ENCODE measurements at places on chromosomes 5 and 9.

DNA sequence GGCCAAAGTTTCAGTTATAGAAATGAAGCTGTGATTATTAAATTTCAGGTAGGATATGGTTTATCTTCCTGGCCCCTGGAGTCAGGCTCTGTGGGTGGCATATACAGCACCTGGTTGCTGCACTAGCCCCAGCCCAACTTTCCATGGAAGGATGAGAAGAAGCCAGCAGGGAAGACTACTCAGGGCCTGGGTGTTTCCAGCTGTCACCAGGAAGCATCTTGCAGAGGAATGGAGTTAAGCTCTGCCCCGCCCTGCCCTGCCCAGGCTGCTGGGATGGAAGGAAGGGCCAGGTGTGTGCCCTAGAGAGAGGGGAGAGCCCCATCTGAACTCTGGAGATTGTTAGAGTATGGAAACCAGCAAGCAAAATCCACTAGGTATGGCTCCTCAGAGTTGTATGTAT is 42.8 kb upstream of the FAT2 start:
- no peak for DNase-seq

GRCh38 chr5:54148067-54148845 is 162.1 kb downstream of the ARL15 start:
- no peak for DNase-seq

GRCh38 chr5:154371687-154372086 is 74.1 kb upstream of the SAP30L start:
- no peak for DNase-seq

DNA sequence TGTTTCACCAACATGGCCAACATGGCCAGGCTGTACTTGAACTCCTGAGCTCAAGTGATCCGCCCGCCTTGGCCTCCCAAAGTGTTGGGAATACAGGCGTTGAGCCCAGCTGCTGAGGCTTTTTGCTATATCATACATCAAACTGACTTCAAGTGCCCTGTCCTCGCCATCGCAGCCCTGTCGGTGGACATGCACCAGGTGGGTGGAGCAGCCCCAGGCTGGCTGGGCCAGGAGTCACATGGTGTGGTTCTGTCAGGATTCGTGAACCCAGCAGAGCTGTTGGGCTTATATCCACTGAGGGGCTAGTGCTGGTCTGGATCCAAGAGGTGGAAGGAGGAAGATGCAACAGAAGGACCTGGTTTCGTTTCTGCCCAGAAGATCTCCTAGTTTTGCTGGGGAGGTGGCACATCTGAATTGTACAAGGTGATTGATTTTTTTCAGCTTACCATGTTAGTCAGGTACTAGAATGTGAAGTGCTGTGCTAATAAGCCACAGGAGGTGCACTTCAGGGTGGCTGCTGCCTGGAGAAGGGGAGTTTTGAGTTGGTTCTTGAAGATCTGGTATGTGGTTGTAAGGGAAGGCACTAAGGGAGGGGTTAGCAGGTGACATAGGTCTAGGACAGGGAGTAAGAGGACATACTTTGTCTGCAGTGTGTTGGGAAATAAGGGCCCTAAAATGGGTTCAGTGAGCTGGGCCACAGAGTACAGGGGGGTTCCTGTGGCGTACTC is 16.1 kb downstream of the PCBD2 start:
- DNase-seq: no peak

GRCh38 chr5:169178754-169179153 is 122.2 kb downstream of the SLIT3 start:
- DNase-seq: no peak
